Activated CD8-positive, alpha-beta memory T cell treated with anti-CD3 and anti-CD28 coated beads, Interleukin-2, amount 10 ng/mL, durations not matched to agents 7 days and 5 days (primary cell): ENCODE measurements at places on chromosomes 7 and 10. TPM values are rescaled to one million over a fixed set of nuclear protein-coding genes. Genes with fewer than 3 reads are reported as not detected.
A peak's percentile ranks its signal among the peaks of the same experiment; 100 is the strongest.

Gene NANOS1
- total RNA-seq, result 0.23 TPM

Gene SYNPO2L
- total RNA-seq, result not detected

Gene INMT
- total RNA-seq, result 0.12 TPM

Gene ZNF425
- 0.53 TPM for total RNA-seq

DNA sequence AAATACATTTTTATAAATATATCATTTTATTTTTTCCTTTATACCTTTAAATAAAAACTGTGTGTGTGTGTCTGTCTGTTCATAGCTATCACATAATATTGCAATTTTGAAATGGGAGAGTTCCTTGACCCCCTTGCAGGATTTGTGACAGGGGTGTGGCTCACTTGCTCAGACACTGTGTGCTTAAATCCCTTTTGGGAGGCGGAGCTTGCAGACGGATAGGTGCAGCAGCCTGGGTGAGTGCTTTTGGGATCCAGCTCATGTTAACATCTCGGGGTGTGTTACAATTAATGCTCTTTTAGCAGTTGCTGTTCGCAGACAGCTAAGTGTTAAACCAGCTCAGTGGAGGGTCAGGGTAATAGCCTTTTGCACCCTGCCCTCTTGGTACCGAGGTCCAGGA, 459.8 kb downstream of the IPMK start:
- no peak for DNase-seq

GRCh38 chr10:123409426-123409825, 255.2 kb downstream of the BUB3 start:
- DNase-seq, result no peak

DNA sequence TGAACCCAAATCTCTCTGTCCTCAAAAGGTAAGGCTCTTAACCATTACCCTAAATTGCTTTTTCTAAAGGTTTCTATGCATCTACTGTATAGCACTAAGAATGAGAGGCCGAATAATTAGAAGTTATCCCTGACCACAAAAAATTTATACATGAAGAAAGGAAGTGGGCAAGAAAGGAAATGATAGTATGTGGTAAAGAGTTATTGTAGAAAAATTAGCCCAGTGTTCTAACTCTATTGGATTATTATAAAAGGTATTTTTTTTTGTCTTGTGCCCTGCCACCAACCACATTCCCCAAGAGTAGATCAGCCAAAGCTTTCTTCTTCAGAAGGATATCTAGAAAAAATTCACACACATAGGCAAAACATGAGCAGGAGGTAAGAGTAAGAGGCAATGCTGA, 45.4 kb downstream of the DKK1 start:
- DNase-seq, result no peak

GRCh38 chr7:69596723-69597277, 1.5 kb upstream of the AUTS2 start:
- DNase-seq, result no peak

GRCh38 chr10:21184216-21184615, 287.1 kb upstream of the NEBL start:
- no peak for DNase-seq

- no peak for DNase-seq
These were observed 29.4 kb downstream of the CDK14 start for GRCh38 chr7:90625562-90625961.

- peak; percentile 14 for DNase-seq
These were observed 484.1 kb upstream of the ZMIZ1 start for GRCh38 chr10:78584681-78585080.
